ENCODE measurements at places on chromosomes 5 and 9. TPM values are rescaled to one million over a fixed set of nuclear protein-coding genes. Genes with fewer than 3 reads are reported as not detected.

- H3K27me3 ChIP-seq, result peaks cover 23% of the 10 kb centered on the region
- no peak overlapping the region for H3K4me3 ChIP-seq
- H3K4me1 ChIP-seq, result no peaks in the 10 kb centered on the region
- DNase-seq, result no peak
- no peak overlapping the region for H3K27ac ChIP-seq
These were observed 3.6 kb upstream of the DRD1 start for GRCh38 chr5:175447571-175447970.

NRARP gene
- 2.3 TPM for total RNA-seq

GRCh38 chr5:149471406-149472183, 79.6 kb downstream of the CSNK1A1 start:
- no peaks in the 10 kb centered on the region for H3K4me1 ChIP-seq
- no peak overlapping the region for H3K4me3 ChIP-seq
- no peaks in the 10 kb centered on the region for H3K36me3 ChIP-seq
- no peak overlapping the region for H3K27ac ChIP-seq

ANKRD34B gene
- total RNA-seq, result not detected

Measured in CD8-positive, alpha-beta memory T cell (primary cell).